A549 treated with ZK216348 at 1 μM for 4 hours (cell line): ENCODE measurements at places on chromosomes 6 and 20. TPM values are rescaled to one million over a fixed set of nuclear protein-coding genes. Genes with fewer than 3 reads are reported as not detected.

Gene TRIM27
- 34.4 to 47.3 TPM (median 46.3 TPM) in 5 replicates for total RNA-seq

Gene ARG1
- not detected in 5 replicates for total RNA-seq

Gene PDE10A
- total RNA-seq: 27.5 to 33.7 TPM (median 30.1 TPM) in 5 replicates

Gene GJA1
- 47.2 to 79.8 TPM (median 68.1 TPM) in 5 replicates for total RNA-seq

Gene PLCB4
- 11.6 to 20.7 TPM (median 15.1 TPM) in 5 replicates for total RNA-seq

Gene NNAT
- not detected in 5 replicates for total RNA-seq

Gene RBBP8NL
- total RNA-seq: 0.28 to 0.56 TPM (median 0.34 TPM) in 5 replicates

Gene CRIP3
- total RNA-seq: 0.28 to 0.64 TPM (median 0.44 TPM) in 4 of 5 replicates, not detected in the other

Gene ROS1
- total RNA-seq: 0.13 to 0.28 TPM (median 0.19 TPM) in 5 replicates

Gene MROH8
- 0.61 to 1.3 TPM (median 0.74 TPM) in 5 replicates for total RNA-seq

Gene SERINC1
- total RNA-seq: 49.1 to 91.9 TPM (median 85.1 TPM) in 5 replicates

Gene ZBP1
- total RNA-seq: not detected in 5 replicates

Gene METTL24
- total RNA-seq: not detected in 5 replicates

Gene PDYN
- not detected in 5 replicates for total RNA-seq

Gene PRR18
- total RNA-seq: 0.09 to 0.54 TPM (median 0.21 TPM) in 4 of 5 replicates, not detected in the other

Gene HCK
- total RNA-seq: 0.07 to 0.14 TPM in 2 of 5 replicates, not detected in the others

Gene SMIM26
- total RNA-seq: 124 to 159 TPM (median 134 TPM) in 5 replicates

Gene PERP
- 59.9 to 95.4 TPM (median 86.3 TPM) in 5 replicates for total RNA-seq

Gene OPRM1
- not detected in 5 replicates for total RNA-seq

Gene CLVS2
- 0.02 to 0.23 TPM (median 0.13 TPM) in 5 replicates for total RNA-seq

Gene PI3
- 2.5 to 3.8 TPM (median 2.9 TPM) in 5 replicates for total RNA-seq

Gene OTOR
- total RNA-seq: not detected in 5 replicates

Gene TGM2
- 309 to 541 TPM (median 445 TPM) in 5 replicates for total RNA-seq

Gene ATP6V1G2
- total RNA-seq: 0.33 to 1.3 TPM (median 0.69 TPM) in 5 replicates

Gene SDHAF4
- total RNA-seq: 3.2 to 6.1 TPM (median 3.9 TPM) in 5 replicates

Gene RAB44
- 0.06 to 0.09 TPM (median 0.07 TPM) in 3 of 5 replicates, not detected in the others for total RNA-seq

Gene VEGFA
- 25.0 to 39.7 TPM (median 32.5 TPM) in 5 replicates for total RNA-seq
